ENCODE measurements at places on chromosomes 1 and 21.

DNA sequence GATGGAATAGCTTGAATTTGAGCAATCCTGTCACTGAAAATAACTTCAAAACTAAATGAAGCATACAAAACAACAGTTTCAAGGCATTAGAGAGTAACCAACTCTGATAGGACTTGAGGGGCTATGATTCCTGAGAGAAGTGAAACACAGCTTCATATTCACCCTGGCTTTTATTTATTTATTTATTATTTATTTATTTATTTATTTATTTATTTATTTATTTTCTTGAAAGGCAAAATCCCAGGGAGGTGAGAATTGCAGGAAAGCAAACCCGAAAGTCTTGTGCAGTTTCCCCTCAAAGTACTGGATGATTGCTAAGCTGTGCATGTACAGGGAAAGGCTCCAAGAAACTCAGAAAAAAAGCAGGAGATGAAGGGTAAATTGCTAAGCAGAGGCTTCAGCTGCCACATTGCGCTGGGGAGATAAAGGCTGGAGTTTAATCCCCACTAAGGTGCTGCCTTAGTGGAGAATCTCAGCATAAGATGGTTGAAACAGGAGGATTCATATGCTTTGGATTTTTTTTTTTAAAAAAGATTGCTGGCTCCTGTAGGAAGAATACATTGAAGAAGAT, 72.9 kb upstream of the COL24A1 start:
- no peak for DNase-seq

DNA sequence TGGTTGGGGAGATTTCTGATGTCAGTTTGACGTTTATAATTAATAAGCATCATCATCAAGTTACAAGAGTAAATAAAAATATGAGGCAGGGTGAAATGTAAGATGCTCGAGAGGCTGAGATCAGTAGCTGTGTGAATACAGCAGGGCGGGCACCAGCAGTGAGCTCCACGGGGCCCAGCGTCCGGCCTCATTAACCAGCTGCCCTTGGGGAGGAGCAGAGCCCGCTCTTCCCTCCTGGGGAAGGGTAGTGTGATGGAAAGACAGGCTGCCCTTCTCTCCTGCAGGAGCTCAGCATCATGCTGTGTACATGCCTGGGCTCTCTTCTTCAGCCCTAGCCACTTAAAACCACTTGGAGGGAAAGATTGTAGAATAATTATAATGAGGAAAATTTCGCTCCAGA, 23.4 kb downstream of the PDE9A start:
- DNase-seq: no peak

DNA sequence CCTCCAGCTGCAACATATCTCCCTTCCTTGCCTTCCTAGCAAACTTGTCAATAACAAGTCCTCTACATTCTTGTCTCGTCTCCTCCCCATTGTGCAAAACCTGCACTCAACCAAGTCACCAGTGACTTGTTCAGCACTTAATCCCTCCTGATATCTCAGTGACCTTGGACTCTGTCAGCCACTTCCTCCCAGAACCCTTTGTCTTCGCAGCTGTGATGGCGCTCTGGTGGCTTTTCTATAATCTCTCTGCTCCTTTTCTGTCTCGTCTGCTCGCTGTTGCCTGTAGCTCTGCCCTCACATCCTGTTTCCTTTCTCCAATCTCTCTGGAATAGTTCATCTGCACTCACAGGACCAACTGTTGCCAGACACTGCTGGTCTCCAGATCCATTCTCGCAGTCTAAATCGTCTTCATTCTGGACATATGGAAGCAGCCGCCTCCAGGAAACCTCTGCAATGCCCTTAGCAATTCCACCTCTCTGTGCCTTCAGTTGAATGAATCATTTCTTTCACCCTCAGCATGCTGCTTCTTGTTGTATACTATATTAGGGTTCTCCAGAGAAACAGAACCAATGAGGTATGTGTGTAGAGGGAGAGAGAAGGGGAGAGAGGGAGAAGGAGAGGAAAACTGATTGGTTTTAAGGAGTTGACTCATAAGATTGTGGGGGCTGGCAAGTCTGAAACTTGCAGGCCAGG, 17.4 kb upstream of the IFNAR2 start:
- DNase-seq: no peak

DNA sequence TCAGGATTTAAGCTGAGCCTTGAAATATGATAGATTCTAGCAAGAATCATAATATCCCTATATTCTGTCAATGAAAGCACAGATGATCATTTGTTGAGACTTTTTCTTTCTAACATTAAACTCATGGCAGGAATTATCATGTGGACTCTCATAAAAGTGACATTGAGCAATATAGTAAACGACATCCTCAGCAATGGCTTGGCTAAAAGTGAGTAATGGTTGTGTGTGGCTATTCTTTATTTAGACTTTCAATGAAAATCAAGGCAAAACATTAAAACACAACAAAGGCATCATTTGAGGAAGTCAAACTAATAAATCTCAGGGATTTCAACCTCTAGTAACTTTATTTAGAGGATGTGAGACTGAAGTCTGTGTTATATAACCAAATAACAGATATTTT, 257.8 kb upstream of the ADGRL4 start:
- no peak for DNase-seq

- peak; percentile 18 for DNase-seq
Measured at GRCh38 chr1:144551107-144551542, 41.6 kb upstream of the PPIAL4F start.

- no peak for DNase-seq
Measured at GRCh38 chr1:171243878-171244277, 4.4 kb upstream of the FMO1 start.

DNA sequence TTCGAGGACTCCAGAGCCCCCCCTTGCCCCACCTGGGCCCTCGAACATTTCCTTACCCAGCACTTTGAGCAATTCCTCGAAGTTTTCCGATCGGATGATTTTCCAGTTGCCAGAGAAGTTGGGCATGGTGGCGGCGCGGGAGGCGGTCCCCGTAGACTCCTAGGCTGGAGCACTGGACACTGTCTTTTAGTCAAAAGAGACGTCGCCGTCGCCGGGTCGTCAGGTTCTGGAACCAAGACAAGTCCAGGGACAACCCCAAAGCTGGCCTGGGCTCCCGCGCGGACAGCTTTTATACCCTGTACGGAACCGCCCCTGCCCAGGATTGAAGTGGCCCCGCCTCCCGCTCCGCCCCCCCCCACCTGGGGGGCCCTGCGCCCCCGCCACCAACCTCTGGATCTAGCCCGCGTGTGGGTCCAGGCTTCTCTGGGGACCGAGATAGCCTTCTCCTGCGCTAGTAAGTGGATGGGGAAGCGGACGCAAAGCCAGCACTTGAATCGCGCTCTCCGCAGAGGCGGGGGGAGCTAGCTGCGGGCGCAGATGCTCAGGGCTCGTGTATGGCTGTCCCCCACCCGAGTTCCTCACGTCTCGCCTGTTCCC, at the start of gene CRABP2:
TSS of gene CRABP2 (minus strand) at position 263 of the 597 bp plus-strand sequence. CDS start at position 126, 137 bp downstream.
- peak; percentile 40 for DNase-seq

DNA sequence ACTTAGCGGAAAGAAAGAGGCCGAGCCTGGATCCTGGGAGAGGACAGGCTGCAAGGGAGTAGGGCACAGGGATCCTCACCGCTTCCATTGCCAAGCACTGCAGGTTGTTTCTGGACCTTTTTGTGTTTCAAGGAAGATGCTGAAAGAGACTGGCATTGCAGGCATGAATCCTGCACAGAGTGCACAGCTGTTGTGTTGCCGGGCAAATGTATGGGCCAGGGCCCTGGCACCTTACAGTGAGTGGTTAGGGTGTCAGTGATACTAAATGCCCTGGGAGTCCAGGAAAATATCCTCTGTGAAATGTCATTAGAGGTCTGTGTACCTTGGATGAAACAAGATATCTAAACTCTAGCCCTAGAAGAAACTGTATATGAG, 145.5 kb upstream of the FGGY start:
- DNase-seq: no peak

- peak; percentile 6 for DNase-seq
Measured at GRCh38 chr1:227899141-227899819, 48.5 kb downstream of the WNT9A start.

DNA sequence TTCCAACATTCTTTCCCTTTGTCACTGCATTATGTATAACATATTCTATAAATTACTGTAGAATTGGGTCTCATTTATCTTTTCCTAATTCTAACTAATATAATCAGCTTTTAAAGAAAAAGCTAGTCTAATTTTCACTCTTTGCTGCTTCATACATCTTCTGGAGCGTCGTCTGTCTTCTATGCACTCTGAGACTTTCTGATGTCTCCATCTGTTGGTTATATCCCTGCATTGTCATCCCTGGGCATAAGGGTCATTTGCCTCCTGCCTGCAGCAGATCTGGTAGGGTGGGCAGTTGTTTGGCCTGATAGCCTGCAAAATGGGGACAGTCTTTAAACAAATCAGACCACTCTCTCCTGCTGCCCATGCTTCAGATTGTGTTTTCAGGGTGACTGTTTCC, 40.8 kb upstream of the DYNLT5 start:
- DNase-seq: no peak

DNA sequence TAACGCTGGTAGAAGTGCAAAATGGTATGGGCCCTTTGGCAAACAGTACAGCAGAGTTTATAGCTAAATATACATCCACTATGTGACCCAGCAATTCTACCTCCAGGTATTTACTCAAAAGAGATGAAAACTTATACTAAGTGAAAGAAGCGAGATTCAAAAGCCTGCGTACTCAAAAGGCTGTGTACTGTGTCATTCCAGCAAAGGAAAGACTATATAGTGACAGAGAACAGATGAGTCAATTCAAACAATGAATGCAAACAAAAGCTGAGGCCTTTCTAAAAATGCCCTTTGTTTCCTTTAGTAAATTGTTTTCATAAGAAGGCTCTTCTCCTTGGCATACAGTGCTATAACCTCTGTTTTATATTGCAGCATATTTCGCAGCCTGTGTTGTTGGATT, 268.8 kb upstream of the CSF3R start:
- no peak for DNase-seq

DNA sequence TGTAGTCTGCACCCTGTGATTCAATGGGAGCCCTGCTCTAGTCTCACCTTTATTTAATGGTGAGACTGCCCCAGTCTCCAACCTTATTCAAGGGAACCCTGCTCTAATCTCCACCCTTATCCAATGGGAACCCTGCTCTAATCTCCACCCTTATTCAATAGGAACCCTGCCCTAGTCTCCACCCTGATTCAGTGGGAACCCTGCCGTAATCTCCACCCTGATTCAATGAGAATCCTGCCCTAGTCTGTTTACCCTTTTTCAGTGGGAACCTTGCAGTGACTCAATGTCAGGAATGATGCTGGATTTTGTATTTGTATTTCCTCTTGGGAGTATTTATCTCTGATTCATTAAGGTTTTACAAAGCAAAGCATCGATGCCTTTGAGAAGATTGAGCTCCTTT, 39.5 kb downstream of the TRPM2 start:
- no peak for DNase-seq

DNA sequence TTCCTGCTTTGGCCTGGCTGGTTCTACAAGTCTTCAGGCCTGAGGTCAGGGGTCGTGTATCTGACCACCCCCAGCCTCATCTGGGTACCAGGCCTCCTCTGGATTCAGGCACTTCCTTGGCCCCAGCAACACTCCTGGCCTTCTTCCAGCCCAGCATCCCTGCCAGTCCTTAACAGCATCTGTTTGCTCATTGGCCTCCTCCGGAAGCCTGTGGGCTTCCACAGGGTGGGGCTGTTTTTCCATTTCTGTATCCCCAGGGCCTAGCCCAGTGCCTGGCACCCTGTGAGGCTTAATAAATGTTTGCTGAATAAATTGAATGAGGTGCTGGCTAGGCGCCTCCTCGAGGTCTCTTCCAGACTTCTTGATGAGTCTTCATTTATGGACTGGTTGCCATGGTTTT, 21.5 kb upstream of the GPR37L1 start:
- DNase-seq: no peak

DNA sequence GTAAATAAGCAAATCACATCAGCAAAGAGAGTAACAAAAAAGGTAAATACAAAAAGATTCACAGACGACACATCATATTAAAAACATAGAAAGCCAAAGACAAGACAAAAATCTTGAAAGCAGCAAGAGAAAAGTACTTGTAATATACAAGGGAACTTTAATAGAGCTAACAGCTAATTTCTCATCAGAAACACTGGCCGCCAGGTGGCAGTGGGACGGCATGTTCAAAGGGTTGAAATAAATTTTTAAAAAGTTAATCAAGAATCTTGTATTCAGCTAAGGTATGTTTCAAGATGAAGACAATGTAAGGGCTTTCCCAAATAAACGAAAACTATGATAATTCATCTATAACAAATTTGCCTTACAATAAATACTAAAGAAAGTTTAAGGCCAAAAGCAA, 358.1 kb downstream of the LRRIQ3 start:
- no peak for DNase-seq

GRCh38 chr1:224438989-224439388, 4.4 kb upstream of the WDR26 start:
- no peak for DNase-seq

- DNase-seq: no peak
Measured at GRCh38 chr21:25396135-25396711, 211.1 kb downstream of the MRPL39 start.

DNA sequence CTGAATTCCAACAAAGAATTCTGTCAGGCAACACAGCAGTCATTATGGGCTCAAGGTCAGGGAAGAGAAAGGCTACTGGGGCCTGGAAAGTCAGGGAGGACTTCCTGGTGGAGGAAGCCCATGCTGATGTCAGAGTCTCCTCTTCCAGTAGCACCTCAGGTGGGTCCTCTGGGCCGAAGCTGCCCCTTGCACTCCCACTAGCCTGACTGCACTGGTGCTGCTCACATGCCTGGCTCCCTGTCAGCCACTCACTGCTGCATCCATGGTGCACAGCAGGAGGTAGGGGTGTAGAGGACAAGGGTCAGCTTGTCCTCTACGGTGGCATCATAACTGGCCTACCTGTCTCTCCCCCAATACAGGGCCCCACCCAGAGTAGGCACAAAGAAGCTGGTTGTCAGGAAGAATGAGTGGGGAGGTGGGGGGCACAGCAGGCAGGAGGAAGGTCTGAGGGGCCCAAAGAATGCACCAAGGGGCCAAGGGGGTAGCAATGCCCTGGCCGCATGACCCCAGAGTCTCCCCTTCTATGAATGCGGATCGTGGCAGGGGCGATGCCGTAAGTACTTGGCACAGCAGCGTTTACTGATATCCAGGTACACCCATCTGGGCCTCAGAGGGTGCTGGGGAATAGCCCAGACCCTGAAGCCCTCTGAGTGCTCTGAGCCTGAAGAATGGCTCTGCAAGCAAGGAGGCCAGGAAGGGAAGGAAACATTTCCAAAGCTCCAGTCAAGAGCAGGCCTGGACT, 80.3 kb downstream of the GLIS1 start:
- peak; percentile 5 for DNase-seq

DNA sequence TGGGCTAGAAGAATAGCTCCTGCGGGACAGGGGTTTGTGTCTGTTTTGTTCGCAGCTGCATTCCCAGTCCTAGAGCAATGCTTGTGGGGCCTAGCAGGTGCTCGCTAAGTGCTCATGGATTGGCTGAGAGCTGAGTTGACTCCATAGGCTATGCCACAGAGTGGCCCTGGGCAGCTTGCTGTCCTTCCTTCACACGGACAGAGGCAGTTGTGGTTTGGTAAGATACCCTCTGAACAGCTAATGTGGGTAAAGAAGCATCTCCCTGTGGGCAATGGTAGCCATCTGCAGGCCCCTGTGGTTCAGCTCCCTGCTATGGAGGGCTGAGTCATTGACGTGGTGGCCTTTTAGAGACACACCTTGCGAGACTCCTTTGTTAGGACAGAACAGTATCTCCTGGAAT, 23.5 kb upstream of the LBR start:
- DNase-seq: no peak

GRCh38 chr1:64171797-64172281, 31.6 kb upstream of the UBE2U start:
- no peak for DNase-seq

- DNase-seq: no peak
Measured at GRCh38 chr21:39837861-39838359, 29.3 kb upstream of the PCP4 start.

All from CD4-positive, alpha-beta T cell treated with Interleukin-15 for 1 hour (primary cell).